ENCODE measurements at places on chromosomes 2 and 18. TPM values are rescaled to one million over a fixed set of nuclear protein-coding genes. Genes with fewer than 3 reads are reported as not detected.
A peak's percentile ranks its signal among the peaks of the same experiment; 100 is the strongest.

DNA sequence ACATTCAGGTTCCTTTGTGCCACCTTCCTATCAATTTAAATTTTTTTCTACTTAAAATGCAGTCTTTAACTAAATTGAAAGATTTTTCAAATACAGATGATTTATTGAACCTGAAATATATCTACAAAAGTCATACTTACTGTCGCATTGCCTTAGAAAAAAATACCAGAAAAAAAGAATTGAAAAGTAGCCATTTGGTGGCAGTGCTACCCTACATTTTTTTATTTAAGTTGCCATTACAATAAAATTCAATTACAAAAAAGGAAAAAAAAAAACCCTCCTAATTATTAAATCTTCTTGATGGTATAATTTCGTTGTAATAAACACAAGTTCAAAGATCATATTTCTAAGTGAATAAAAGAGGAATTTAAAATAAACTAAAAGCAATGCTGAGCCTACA, 43.4 kb downstream of the DSC3 start:
- no peak for DNase-seq

- DNase-seq: no peak
These were observed 98.3 kb upstream of the ZBTB14 start for GRCh38 chr18:5393779-5394178.

HNMT gene
- 23.3 TPM for total RNA-seq

DNA sequence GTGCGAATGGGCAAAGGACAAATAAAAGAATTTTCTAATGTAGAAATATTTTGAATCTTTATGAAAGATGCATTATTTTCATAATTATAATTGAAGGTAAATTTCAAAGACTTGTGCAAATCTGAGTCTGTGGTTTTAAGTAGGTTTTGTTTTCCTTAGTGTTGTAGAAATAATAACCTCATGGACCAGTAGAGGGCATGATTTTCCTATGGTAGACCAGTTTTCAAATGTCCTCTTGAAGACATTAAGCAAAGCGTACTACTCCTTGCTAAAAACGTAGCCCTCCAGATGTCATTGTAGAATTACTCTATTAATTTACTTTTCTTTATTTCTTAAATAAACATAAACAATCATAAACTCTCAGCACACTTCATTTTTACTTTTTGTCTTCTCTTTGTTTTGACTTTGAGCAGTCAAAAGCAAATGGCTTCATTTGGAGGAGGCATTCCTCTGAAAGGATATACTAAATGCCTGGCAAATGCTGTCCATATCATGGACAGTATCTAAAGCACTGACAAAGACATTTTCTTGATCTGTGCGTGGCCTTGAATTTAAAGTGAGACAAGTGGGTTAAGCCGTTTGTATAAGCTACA, 85.8 kb upstream of the FAM237A start:
- peak; percentile 12 for DNase-seq

SNTG2 gene
- 4.9 TPM for total RNA-seq

DNA sequence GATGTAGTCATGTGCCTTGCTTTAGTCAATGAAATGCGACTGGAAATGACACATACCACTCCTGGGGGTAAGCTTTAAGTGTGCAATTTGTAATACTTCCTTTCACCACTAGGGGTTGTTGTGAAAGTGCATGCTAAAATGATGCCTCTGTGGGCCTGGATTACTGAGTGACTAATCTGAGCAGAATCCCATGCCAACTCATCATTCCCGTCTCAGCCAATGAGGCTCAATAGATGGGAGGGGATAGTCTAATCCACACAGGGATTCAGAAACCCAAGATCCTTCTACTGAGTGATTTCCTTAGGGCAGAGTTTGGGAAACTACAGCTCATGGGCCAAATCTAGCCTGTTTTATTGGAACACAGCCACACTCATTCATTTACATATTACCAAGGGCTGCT, 54.0 kb downstream of the HRH4 start:
- DNase-seq: no peak

CNGA3 gene
- total RNA-seq: 3.0 TPM

DNA sequence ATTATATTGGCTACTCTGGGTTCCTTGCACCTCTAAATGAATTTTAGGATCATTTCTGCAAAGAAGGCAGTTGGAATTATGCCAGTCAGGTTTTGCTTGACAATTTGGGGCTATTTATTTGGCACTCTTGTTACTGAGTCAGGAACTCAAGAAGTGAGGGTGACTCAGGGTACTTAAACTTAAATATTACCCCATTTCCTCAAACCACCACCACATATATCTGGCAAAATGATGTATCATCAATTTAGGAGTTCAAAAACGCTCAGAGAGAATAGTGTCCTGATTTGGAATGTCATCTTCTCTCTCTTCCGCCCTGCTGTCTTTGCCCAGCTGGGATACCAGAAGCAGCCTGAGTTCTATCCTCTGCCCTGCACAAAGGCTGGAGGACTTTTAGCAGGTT, 2.4 kb upstream of the THNSL2 start:
- no peak for DNase-seq

TMEM247 gene
- total RNA-seq: not detected

CLIP4 gene
- 35.7 TPM for total RNA-seq

C2orf74 gene
- total RNA-seq: 6.6 TPM

DNA sequence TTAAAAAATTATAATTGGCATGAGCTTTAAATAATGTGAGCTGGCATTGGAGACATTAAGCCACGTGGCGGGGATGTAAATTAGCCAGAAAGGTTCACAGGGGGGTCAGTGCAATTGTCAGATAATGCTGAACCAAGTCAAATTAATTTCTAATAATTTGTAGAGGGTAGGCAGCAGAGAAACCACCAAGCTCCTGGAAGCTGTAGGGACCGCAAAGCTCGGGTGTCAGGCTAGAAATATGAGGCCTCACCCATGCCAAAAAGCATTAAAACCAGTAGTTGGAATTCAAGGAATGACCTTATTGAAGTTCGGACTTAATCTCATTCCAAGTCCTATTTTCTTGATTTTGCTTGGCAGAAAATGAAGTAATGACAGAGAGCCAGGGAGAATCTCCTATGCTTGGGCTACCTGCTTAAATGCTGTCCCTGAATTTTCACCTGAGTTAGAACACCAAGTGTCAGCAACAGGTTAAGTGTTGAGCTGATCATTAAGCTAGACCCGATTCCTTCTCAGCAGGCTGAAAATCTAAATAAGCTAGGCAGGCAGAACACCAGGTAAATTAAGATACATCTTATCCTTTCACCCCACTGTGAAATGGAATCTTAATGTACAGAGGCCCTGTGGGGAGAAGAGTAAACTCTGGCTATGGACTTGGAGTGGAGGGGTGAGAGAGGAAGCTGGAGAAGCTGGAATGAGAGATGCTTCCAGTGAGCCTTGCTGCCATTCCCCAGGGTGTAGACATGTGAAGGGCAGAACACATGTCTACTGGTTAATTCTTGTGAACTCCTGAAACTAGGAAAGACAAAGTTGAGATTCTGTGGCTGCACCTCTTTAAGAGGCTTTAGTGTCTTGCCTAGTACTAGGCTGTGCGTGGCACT, 520.0 kb downstream of the SLC4A3 start:
- no peak for DNase-seq

DNA sequence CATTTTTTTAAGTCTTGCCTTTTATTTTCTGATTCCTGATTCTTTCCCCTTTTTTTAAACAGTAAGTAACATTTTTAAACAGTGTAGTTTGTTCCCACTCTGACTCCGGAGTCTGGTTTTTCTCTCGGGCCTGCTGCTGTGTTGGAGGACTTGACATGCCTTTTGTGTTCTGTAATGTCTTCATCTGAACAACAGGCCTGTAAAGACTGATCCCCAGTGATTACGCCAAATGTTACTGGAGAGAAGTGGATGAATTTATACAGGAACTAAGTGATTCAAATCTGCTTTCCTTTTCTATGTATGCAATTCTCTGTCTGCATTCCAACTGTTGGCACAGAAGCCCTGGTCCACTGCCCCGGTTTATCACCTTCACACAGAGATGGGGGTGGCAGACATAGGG, 54.3 kb upstream of the RMDN2 start:
- DNase-seq: no peak

GRCh38 chr18:48629730-48630324, 91.0 kb downstream of the CTIF start:
- no peak for DNase-seq

GRCh38 chr18:23149570-23149969, 14.3 kb downstream of the CABLES1 start:
- DNase-seq: no peak

- no peak for DNase-seq
These were observed 112.4 kb downstream of the MIB1 start for GRCh38 chr18:21853016-21853415.

DNA sequence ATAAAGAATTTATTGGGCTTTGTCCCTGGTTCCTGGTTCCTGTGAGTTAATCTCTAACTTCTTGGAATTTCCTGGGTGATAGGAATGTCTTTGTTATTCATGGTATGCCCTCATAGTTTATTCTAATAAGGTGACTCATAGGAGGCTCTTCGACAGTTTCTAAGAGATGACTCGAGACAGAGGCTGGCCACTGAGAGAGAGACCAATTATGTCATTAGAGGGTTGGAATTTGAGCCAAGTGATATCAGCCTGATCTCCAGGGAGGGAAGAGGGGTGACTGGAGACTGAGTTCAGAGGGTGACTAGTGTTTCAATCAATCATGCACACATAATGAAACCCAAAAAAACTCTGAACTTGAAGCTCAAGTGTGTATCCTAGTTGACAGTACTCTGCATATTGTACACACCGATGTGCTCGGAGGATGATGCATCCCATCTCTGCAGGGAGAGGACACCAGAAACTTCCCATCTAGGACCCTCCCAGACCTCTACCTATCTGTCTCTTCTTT, 185.7 kb downstream of the MTCL1 start:
- DNase-seq: no peak

RIT2 gene
- total RNA-seq: 9.5 TPM

DNA sequence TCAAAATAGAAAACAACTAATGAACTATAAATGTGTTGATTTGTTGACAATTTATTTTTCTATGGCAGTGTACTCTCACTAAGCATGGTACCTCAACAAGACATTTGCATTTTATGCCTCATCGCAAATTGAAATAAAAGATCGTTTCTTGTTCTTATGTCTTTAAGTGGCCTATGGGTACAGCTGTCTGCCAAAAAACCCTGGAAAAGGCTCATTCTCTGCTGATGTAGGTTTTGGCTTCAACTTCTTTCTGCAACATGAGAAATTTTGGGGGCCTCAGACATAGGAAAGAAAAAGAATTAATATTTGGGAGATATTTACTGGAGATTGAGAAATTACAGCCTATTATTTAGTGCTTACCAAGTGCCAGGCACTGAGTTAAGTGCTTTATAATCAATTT, 205.1 kb upstream of the DPP10 start:
- no peak for DNase-seq

CRYGC gene
- not detected for total RNA-seq

DNA sequence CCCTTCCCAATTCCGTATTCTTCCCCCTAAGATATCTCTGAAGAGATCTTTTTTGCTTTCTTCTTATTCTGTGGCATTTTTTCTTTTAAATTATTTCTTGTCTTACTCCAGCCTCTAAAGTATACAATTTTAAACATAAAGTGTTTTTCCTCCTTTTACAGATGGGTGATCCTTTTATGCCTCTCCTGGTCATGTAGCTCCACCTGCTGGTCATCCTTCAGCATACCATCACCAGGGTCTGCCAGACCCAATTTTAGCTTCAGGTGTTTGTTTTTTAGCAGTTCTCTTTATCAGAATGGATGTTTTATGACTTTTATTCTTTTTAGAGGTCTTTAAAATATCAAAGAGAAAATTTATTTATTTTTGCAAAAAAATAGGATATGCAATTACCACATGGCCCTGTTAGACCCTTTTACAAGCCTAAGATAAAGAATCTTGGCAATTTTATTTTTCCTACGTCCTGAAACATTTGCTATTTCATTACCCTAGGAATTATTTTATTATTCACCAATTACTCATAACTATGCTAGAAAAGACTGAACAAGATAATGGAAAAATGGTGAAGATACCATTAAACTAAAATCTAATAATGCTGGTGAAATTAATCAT, 55.5 kb downstream of the PIGN start:
- DNase-seq: peak; percentile 66

RHBDD1 gene
- total RNA-seq: 70.5 TPM

CHN1 gene
- total RNA-seq: 37.3 TPM

DNA sequence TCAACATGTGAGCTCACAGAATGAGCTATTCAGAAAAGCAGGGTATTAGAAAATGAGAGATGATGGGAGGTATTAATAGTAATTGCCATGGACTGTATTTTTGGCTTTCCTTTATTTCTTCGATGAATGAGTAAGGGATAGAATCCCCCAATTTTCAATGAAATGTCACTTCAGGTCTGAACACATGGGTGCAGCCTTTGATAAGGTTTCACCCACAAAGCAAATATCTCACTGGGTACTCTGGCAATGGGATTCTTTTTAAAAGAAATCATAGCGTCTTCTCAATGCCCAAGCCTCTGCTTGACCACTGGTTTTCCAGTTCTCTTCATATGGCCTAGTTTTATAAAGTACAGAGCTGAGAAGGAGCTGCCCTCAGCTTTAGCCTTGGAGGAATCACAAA, 610.5 kb upstream of the FANCL start:
- DNase-seq: no peak

- peak; percentile 37 for DNase-seq
These were observed 308.9 kb downstream of the PDE11A start for GRCh38 chr2:177763531-177764265.

DNA sequence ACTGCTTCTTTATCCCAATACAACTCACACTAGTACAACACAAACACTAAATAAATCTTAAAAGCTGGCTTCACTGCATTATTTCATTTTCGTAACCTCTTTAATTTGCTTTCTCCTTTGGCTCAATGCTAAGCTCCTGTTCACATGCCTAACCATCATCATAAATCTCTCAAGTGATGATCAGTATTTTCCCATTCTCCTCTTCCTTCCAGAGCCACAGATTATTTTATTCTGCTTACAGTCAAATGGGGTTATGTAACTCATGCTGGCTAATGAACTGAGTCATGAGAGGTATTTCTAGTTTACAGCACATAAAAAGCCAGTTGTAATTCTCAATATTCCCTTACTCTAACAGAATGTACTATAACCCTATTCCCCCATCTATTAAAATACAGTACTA, 350.4 kb upstream of the ZC3H15 start:
- DNase-seq: no peak

DNA sequence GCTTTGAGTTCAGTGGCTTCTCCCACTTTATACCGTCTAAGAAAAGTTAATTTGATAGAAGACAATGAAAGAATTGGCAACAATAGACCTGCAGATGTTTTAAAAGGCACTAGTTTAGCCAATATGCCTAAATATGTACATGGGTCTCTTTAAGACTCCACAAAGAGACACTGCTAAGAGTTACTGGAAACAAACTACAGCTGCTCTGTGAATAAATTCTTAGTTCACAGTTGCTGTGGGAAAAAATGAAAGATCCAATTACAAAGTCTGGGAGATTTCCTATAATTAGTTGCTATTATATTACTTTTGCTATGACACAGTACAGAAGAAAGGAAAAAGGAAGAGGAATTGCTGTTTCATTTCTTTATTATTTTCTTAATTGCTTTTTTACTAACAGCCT, 34.3 kb downstream of the SCN9A start:
- DNase-seq: no peak

GRCh38 chr2:69122271-69122670, 109.3 kb downstream of the ANTXR1 start:
- DNase-seq: no peak

NOP58 gene
- total RNA-seq: 66.8 TPM

All from cerebellum (tissue), 4 donors.